Caki2 (cell line): ENCODE measurements at places on chromosomes 7 and 10. TPM values are rescaled to one million over a fixed set of nuclear protein-coding genes. Genes with fewer than 3 reads are reported as not detected.

- no peak for DNase-seq
Observed at GRCh38 chr7:727806-728460, 852 bp upstream of the PRKAR1B start.

GRCh38 chr10:3923033-3923432 is 138.0 kb upstream of the KLF6 start:
- no peak for DNase-seq

Gene CDNF
- total RNA-seq = 0.34 TPM in 1 of 2 replicates, not detected in the other

DNA sequence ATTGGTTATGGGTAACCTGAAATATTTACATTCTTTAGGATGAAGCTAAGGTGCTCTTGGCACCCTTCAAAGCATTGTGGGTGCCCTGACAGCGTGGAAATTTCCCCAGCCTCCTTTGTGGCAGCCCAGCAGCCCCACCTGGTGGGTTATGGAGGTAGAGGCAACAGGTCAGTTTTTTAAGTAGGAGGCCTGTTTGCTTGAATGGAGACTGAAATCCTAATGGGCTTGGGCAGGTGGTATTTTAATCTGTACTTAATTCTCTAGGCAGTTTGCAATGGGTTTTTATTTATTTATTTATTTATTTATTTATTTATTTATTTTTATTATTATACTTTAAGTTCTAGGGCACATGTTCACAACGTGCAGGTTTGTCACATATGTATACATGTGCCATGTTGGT is 139.4 kb downstream of the EPC1 start:
- DNase-seq = peak; percentile 3

Gene MACC1
- total RNA-seq = not detected in 2 replicates

- no peak for DNase-seq
Observed at GRCh38 chr7:149635561-149636329, 137.6 kb downstream of the ZNF467 start.

- DNase-seq = no peak
Observed at GRCh38 chr7:158329686-158330085, 257.9 kb downstream of the PTPRN2 start.

Gene EFCAB10
- total RNA-seq = 1.4 and 2.3 TPM in 2 replicates

GRCh38 chr10:45452743-45453452 is 78.9 kb downstream of the ALOX5 start:
- no peak for DNase-seq

- DNase-seq = no peak
Observed at GRCh38 chr7:45684910-45685618, 110.9 kb downstream of the ADCY1 start.
